ENCODE measurements at places on chromosomes 11 and 22.
A peak's percentile ranks its signal among the peaks of the same experiment; 100 is the strongest.

DNA sequence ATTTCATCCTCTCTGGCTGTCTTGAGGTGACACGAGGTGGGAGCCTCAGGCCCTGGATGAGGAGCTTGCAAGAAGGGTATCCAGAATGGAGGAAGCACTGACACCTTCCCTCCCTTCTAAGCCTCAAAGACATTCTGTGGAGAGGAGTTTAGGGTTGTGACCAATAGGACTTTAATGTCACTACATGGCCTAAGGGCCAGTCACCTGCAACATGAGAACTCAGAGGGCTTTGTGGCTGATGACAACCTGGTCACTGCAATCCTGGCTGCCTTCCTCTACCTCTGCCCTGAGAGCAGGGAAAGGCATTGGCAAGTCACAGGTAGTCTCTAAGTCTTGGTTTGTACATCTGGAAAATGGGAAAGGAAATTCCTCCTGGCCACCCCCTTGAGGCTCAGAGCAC lies 33.7 kb downstream of the PISD start:
- DNase-seq, result no peak

- peak; percentile 22 for DNase-seq
Measured at GRCh38 chr11:11608783-11609232, 13.0 kb downstream of the GALNT18 start.

GRCh38 chr11:31761636-31762035 lies 49.5 kb downstream of the PAX6 start:
- no peak for DNase-seq

DNA sequence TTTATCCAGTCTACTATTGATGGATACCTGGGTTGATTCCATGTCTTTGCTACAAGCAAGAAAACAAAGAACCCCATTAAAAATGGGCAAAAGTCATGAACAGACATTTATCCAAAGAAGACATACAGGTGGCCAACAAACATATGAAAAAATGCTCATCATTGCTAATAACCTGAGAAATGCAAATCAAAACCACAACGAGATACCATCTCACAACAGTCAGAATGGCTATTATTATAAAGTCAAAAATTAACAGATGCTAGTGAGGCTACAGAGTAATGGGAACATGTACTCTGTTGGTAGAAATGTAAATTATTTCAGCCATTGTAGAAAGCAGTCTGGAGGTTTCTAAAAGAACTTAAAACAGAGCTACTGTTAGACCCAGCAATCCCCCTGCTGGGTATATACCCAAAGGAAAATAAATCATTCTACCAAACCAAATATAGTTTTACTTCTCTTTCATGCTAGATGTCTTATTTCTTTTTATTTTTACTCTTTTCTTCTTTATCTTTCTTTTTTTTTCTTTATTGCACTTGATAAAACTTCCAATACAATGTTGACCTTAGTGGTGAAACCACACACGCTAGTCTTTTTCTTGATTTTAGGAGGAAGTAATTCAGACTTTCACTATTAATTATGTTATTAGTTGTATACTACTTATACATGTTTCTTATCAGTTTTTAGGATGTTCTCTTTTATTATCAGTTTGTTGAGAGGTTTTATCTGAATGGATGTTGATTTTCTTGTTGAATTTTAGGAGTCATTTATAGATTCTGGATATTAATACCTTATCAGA lies 14.3 kb downstream of the TRIM22 start:
- no peak for DNase-seq

DNA sequence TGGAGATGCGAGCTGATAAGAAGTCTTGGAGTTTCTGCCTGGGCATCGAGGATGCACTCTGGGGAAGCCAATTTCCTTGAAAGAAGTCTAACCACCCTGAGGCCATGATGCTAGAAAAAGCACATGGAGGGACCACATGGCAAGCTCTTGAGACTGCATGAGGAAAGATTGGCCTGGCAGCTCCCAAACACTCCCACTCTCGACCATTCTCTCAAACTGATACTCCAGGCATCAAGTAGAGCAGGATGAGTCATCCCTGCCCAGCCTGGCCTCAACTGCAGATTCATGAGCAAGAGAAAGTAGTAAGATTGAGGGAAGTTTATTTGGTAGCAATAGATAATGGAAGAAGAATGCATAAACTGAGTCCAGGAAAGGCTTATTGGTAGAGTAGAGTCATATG lies 194.3 kb downstream of the KIF18A start:
- peak; percentile 80 for DNase-seq

- peak; percentile 49 for DNase-seq
Measured at GRCh38 chr11:8080674-8081590, at the start of gene TUB. TUB (plus strand) TSS chr11:8081211; CDS start chr11:8081511, 300 bp downstream.

DNA sequence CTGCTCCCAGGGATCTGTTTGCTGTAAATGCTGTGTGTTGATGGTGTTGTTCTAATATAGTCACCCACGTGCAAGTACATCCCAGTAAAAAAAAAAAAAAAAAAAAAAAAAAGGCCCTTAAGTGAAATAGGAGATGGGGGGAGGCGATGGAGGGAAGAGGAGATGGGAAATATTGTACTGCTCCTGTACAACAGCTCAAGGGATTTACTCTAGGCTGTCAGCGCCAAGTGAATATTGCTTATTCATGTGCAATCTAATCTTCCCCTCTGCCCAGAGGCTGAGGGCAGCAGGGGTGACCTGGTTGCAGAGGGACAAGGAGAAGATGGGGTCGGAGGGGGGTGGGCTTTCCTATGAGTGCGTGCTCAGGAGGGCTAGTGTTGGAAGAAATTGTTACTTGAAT lies 206.2 kb upstream of the CADM1 start:
- no peak for DNase-seq

DNA sequence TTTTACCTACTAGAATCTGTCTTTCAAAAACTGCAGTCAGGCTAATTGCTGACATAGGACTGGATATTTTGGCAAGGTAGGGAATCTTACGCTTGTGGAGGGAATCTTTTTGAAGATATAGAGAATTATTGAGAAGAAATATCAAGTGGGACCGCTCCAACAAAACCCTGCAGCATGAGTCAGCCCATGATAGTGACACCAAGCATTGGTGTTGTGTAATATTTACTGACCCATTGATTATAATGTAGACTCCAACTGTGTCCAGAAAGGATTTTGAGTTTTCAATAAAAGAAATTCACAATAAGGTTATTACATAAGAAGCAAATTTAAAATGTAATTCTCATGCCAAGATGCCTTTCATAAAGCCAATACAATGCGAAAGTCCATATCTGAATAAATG lies 20.7 kb downstream of the MS4A4A start:
- no peak for DNase-seq

GRCh38 chr11:46491661-46492330 lies 100.2 kb upstream of the CHRM4 start:
- no peak for DNase-seq

- no peak for DNase-seq
Measured at GRCh38 chr22:38729946-38730345, 24.2 kb downstream of the GTPBP1 start.

DNA sequence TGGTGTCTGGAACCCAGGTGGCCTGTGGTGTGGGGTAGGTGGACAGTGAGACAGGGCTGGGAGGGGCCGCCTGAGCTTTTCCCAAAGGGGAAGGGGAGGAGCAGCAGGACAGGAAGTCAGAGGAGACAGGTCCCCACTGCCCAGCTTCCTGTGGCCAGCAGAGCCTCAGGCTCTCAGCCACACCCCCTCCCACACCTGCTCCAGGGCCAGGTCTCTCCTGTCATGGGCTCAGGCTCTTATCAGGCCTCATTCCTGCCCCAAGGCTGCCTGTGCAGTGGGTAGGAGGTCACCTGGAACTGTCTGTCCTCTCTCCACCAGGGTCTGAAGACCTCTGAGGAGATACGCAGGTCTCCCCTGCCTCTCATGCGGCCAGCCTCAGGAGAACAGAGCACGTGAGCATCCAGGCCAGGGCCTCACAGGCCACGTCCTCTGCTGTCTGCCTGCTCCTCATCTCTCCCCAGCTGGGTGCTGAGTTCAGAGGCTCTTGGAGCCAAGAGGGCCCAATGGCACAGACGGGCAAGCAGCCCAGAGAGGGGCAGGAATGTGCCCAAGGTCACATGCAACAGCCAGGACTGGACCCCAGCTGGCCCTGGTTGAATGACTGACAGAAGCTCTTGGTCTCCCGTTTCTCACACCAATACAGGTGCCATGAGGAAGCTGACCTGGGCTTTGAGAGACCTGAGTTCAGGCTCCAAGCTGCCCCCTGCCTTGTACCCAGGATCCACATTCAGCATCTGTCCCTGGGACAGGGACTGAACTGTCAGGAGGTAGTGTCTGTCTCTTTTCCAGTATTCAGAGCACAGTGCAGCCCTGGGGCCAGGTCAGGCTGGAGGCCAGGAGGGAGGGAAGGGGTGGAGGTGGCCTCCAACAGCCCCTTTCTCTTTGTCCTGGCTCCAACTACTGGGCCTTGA lies 16.7 kb downstream of the STARD10 start:
- DNase-seq, result no peak

DNA sequence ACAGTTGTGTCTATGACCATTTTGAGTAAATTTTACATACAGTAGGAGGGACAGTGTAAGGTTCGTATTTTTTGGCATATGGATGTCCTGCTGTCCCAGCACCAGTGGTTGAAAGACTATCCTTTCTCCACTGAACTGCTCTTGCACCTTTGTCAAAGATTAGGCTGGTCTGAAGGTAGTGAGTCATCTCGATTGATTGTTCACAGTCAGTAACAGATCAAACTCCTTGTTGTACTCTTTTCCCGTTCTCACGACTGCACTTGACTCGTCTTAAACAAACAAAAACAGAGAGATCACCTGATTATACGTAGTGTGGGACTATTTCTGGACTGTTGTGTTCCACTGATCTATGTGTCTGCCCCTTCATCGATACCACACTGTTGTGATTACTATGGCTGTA lies 77.1 kb downstream of the DGCR2 start:
- DNase-seq, result no peak

- DNase-seq, result peak; percentile 34
Measured at GRCh38 chr11:69950120-69950519, 128.0 kb upstream of the ANO1 start.

- DNase-seq, result peak; percentile 94
Measured at GRCh38 chr11:130631119-130631518, 182.7 kb downstream of the ADAMTS15 start.

DNA sequence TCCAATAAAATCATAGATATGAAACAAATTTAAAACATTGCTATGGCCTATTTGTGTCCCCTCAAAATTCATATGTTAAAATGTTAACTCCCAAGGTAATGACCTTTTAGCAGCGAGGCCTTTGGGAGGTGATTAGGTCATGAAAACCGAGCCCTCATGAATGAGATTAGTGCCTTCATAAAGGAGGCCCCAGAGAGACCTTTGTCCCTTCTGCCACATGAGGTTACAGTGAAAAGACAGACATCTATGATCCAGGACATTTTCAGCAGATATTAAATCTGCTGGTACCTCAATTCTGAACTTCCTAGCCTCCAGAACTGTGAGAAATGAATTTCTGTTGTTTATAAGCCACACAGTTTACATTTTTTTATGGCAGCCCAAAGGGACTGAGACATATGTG lies 171.7 kb downstream of the MPPED1 start:
- DNase-seq, result no peak

DNA sequence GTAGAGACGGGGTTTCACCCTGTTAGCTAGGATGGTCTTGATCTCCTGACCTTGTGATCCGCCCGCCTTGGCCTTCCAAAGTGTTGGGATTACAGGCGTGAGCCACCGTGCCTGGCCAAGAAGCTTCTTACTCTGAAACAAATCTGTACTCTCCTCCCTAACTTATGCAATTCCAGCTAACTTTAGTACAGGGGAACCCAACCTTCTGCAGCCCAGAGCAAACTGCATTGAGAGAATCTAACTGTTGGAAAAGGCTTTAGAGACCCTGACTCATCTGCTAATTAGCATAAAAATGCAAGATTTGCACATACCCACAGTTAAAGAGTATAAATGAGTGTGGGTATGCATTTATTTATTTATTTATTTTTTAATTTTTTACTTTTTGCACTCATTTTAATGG lies 64.8 kb downstream of the APOL5 start:
- DNase-seq, result peak; percentile 26

- DNase-seq, result no peak
Measured at GRCh38 chr11:692824-693414, 2.1 kb downstream of the DEAF1 start.

GRCh38 chr11:1351278-1351937 lies 38.3 kb upstream of the BRSK2 start:
- no peak for DNase-seq

DNA sequence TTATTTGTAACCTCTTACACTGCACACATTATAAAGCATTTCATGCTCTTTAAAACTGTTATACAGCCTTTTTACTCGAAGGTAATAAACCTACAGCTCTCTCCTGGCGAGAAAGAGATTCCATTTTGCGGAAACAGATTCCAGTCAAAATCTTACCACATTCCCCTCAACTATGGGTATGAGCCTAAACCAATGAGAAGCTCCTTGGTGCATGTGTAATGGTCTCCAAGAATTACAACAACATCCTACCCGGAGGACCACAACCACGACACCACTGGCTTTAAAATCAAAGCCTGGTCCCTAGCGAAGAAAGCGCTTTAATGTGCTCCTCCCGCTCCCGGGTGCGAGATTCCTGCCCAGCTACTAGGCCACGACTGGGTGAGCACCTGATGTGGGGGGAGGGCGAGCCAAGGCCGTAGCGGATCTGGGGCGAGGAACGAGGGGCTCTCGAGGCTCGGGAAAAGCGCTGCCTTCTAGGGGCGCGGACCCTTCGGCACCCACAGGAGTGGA lies 821 bp downstream of the CELF1 start:
- peak; percentile 55 for DNase-seq

- no peak for DNase-seq
Measured at GRCh38 chr22:19822301-19823117, 32.2 kb downstream of the GNB1L start.

GRCh38 chr11:33168709-33169200 lies 7.5 kb upstream of the CSTF3 start:
- DNase-seq, result peak; percentile 22

DNA sequence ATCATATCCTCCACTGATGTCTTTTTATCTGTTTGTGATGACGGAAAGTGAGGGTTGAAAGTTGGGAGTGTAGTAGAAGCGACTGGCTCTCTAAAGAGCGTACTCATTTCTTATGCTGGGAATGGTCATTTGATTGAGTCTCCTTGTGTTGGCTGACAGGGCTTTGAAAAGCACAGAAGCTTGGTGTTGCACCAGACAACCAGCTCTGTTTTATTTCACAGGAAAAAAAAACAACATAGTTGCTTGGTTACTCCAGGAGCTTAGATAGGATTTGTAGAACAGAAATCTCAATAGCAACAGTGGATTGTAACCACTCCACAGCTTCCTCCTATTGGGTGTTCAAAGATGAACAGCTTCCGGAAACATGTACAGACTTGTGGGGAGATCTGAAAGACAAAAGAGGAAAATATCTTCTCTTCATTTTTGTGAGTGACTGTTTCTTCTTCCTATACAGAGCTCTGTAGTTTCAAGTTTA lies 2.7 kb downstream of the RBM14 start:
- peak; percentile 26 for DNase-seq

GRCh38 chr11:118325283-118325682 lies 17.2 kb downstream of the CD3D start:
- no peak for DNase-seq

- DNase-seq, result no peak
Measured at GRCh38 chr11:61041755-61042518, 60.4 kb upstream of the CD5 start.

DNA sequence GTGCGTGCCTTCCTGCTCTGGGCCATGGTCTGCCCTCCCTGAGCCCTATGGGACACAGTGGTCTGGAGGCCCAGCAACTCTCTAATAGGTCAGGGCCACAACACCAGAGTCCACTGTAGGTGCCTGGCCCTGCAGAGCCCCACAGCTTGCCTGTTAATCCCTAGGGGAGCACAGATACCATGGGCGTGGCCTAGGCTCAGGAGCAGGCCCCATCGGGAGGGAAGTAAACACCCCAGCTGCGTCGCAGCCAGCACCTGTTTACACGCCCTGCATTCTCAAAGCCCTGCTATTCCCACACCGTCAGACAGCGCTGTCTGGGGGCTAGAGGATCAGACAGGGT lies 2.5 kb downstream of the KCTD17 start:
- no peak for DNase-seq

- no peak for DNase-seq
Measured at GRCh38 chr22:48868554-48868953, 959.1 kb downstream of the BRD1 start.
